Stimulated activated CD4-positive, alpha-beta T cell treated with anti-CD3 and anti-CD28 coated beads, Interleukin-1b, Interleukin-23, amount 100 ng/mL, for 48 hours (primary cell): ENCODE measurements at places on chromosomes 2 and 18.

DNA sequence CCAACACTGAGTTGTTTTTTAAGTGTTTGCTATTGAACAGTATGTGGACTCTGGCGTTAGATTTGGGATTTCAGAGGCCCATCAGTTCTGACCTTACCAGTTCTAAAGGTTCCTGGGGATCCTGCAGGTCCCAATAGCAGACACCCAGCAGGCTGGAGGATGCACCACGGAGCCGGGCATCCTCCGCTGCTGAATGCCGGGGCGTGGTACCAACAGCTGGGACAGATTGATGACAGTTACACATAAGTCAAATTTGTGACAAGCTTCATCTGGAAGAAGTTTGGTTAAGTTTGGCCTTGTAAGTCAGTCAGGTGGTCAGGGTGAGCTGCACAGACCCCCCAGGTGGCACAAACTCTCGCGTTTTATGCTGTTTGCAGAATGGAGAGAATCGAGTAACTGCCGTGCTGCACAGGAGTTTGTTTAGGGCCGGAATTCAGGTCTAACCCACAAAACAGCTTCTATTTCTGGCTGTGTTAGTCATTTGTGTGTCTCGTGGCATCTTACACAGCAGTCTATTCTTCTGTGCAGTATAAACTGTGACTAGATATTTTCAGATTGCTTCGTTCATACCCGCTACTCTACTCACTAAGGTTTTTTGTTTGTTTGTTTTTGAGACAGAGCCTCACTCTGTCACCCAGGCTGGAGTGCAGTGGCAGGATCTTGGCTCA is 19.2 kb downstream of the CTDP1 start:
- no peak for DNase-seq

DNA sequence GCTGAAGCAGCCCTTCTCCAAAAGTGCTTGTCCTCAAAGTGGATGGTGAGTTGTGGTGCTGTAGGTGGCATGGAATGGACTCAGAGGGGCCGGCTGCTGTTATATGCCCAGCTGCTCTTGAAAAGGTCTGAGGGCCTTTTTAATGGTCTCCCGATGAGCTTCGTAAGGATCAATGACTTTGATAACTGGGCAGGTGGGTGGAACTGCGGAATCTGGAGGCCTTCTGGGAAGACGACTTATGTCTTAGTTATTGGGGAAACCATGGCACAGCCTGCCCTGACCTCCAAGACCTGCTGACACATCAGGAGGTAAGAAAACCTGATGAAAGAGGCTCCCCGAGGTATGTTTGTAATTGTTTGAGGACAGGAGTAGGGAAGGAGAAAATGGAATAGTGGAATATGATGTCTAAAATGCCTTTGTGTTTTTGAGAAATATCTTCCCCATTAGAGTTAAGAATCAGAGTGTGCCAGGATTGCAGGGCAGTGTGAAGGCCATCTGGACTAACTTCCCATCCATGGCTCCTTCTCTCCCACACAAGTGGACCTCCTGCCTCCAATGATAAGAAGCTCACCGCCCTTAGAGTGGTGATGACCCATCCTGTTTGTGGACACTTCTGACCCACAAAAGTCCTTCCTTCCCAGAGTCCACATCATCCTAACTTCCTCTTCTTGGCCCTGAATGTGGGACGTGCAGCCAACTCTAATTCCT is 236.1 kb downstream of the FHOD3 start:
- no peak for DNase-seq

- DNase-seq, result no peak
Observed at GRCh38 chr2:145410086-145410485, 890.2 kb upstream of the ZEB2 start.

- DNase-seq, result no peak
Observed at GRCh38 chr18:22538426-22538825, 120.7 kb upstream of the CTAGE1 start.

DNA sequence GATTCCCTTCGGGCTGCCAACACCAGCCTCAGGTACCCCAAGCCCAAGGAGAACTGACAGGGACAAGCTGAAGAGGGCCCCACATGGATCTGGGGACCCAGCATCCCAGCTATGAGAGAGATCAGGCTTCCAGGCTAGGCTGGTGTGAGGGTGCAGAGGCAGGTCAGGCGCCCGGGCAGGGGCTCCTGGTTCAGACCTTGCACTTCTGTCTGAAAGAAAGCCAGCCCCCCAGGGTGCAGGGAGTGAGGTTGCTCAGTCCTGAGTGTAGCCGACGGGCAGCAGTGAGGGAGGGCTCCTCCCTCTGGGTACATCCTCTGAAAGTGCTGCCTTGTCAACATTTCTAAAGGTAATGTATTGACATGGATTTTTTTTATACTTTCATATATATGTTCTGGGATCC is 33.1 kb downstream of the KCNF1 start:
- no peak for DNase-seq

GRCh38 chr2:29528891-29529520 is 392.4 kb downstream of the ALK start:
- peak; percentile 44 for DNase-seq

DNA sequence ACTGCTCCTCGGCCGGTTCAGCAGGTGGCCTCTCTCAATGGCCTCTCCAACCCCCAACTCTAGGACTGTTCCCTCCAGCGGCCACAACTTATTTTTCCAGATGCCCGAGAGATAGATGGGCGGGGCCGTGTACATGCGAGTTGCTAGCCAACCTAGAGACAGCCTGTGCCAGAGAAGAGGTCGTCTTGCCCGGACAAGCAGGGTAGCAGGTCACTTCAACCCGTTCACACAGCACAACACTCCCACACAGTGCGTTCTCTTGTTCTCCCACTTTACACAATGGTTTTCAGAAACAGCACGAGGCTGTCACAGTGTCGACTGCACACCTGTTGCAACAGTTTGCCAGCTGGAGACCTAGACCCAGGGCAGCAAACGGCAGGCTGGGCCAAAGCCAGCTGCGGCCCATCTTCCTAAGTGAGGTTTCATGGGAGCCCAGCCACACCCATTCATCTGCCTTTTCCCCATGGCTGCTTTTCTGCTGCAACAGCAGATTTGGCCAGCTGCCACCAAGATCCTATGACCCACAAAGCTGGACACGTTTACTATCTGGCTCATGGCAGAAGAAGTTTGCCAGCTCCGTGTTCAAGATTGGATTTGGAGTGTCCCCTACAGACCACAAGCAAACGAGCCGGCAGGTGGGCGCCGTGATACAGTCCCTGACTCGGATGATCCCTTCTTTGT is 7.3 kb upstream of the PRLH start:
- no peak for DNase-seq

DNA sequence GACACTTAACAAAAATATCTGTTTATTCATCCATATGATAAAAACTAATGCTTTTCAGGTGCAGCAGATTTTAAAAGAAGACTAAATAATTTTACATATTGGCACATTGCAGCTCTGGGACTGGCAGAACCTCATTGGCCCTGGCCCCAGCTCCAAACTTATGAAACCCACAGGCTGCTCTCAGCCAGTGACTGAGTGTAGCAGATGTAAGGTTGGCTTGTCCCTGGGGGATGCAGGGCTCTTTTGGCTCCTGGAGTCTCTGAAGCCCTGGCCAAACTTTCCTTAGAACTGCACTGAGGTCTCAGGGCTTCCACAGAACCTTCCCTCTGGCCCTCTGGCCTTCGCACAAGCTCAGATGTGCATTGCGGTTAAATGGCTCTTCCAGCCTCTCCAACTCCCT is 725.0 kb upstream of the SOX11 start:
- no peak for DNase-seq

GRCh38 chr18:14085770-14086457 is 46.3 kb downstream of the ZNF519 start:
- no peak for DNase-seq

GRCh38 chr2:99397266-99397920 is 60.2 kb downstream of the EIF5B start:
- no peak for DNase-seq

- no peak for DNase-seq
Observed at GRCh38 chr18:5173646-5174045, 23.4 kb downstream of the AKAIN1 start.

DNA sequence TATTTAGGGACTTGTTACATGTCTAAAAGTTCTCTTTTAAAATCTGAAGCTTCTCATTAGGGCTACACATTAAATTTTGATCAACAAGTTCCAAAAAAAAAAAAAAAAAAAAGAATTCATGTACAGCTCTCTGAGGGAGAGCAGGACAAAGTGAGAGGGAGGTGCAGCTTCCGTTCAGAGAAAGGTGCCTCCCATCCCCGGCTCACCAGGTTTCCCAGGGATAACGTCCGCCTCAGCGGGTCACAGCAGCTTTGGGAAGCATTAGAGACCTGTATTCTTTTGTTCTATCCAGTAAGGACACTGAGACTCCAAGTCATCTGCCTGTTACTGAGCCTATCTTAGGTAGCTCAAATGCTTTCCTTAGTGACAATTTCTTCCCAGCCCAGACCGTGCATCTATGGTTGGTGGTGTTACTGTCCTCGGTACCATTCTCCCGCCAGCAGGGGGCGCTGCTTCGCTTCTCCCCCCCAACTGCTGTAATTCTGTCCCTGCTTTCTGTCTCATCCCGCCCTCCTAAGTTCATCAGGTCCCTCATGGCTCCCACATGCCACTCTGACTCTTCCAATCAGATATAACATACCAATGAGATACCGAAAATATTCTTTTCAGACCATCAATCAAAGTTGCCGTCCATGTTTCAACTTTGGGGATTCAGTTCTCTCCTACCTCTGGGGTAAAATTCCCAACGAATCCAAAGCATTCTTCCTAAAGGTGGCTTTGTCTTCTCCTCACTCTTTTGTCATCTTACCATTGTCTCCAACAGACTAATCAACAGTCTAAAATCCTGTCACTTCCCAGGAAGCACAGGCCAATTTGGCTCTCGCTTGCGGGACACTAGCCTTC is 466.5 kb downstream of the METTL4 start:
- peak; percentile 40 for DNase-seq

- no peak for DNase-seq
Observed at GRCh38 chr18:24721388-24721787, 261.0 kb downstream of the HRH4 start.

DNA sequence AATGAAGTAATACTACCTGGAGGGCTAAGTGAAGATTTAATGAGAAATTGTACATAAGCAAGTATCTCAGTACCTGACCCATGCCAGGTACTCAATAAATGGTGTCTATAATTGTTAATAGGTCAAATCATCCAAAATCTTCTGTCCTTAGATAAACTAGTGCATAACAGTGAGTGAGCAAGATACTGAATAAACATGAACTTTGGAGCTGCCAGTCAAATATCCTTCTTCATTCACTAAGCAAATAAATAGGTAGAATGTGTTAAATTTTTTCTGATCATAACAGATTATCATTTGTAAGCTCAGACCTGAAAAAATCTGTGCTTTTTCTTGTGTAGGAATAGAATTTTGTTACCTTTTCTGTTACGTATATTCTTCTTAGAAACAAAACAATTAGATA is 39.6 kb downstream of the RAB3GAP1 start:
- DNase-seq, result no peak

DNA sequence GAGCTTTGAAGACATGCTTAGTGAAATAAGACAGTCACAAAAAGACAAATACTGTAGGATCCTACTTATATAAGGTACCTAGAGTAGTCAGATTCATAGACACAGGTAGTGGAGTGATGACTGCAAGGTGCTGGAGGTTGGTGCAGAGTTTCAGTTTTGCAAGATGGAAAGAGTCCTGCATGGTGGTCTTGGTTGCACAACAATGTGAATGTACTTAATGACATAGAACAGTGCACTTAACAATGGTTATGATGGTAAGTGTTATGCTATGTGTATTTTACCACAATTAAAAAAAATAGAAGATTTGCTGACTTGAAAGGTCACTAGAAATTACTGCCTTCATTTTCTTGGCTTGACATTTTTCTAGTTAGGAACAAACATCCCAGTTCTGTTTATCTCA is 9.5 kb downstream of the CERS6 start:
- peak; percentile 30 for DNase-seq

- peak; percentile 37 for DNase-seq
Observed at GRCh38 chr2:1538663-1539062, 125.4 kb downstream of the TPO start.

GRCh38 chr18:75800331-75800648 is 372.8 kb upstream of the SMIM21 start:
- no peak for DNase-seq

DNA sequence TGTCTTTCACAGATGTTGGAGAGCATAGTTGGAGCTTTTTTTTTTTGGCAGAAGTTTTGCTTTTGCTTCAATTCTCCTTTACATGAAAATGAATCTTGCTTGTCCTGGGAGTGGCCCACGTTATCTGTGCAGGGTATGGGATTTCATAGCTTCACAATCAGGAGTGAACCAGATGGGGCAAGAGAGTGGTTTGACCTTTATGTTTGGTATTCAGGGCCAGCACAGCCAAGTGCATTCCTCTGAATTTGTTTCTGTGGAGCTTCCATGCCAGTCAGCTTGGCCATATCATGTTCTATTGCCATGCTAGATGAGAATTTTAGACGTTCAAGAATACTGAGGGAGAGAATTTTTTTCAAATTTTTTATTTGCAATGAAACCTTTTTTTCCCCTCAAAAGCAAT is 116.6 kb downstream of the PRPF40A start:
- DNase-seq, result no peak

GRCh38 chr2:85753035-85753524 is 711 bp upstream of the ATOH8 start:
- no peak for DNase-seq

DNA sequence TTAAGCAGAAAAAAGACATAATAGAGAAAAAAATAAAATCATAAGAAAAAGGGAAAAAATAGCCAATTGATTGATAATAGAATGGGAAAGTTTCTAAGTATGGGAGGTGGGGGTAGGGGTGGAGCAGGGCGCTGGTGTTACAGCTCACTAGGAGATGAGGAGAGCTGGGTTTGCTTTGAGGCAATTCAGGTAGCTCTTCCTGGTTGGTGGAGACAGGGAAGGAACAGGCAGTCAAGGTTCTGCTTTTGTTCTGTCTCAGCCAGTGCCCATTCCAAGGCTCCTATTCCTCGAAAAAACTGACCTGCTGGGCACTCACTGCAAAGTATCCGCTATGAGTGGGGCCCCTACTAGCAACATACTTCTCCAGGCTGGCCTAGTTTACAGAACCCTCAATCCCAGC is 1.7 kb upstream of the CNNM4 start:
- DNase-seq, result no peak

DNA sequence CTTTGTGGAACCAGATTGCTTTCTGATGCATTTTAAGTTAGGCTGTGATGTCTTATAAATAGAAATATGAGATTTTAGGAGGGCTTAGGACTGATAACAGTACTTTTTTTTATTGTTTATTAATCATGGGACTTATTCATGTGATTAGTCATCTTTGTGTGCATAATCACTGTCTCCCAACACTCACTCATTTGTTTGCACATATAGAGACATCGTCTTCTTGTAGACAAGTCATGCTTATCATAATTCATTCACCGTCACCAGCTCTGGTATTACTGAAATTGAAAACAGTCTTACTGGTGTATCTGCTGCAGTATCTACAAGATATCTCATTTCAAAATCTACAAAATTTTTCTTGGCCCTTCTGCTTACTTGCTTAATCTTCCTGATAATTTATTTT is 45.8 kb downstream of the WDR7 start:
- DNase-seq, result no peak

GRCh38 chr2:23660237-23660636 is 266.7 kb downstream of the ATAD2B start:
- no peak for DNase-seq
